ENCODE measurements at places on chromosomes 6 and 20.

GRCh38 chr6:139395891-139396301 lies 21.4 kb upstream of the CITED2 start:
- no peak for DNase-seq

DNA sequence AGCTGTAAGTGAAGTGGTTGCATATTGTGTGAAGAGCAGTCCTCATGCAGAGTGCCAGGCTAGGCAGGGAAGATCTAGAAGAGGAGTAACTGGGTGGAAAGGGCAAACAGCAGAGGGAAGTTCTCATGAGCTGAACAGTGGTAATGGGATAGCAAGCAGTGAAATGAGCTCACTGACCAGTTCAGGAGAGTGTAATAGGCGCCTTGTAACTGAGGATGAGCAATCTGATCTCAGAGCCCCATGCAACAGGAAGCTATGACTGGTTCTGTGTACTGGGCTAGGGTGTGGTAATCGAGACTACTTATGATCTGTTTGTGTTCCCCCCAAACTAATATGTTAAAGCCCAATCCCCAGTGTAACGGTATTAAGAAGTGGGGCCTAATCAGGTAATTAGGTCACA lies 98.6 kb downstream of the RFX6 start:
- DNase-seq, result no peak

DNA sequence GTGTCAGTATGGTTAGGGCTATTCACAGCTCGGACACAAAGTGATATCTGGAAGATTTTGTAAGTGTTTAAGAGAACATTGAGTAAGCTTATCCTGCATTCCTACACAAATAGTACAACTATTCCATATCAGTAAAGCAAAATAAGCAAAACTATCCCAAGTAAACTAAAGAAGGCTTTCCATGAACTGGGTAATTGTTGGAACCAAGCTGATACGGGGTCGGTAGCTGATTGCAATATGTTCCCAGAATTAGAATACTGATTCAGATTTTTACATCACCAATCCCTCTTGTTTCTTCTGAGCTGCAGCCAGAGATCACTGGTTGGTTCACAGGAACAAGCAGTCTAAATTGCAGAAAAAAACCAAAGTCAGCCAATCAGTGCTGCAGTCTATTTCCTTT lies 54.1 kb downstream of the CDS2 start:
- no peak for DNase-seq

- no peak for DNase-seq
Observed at GRCh38 chr6:4901386-4902061, 102.3 kb downstream of the RPP40 start.

DNA sequence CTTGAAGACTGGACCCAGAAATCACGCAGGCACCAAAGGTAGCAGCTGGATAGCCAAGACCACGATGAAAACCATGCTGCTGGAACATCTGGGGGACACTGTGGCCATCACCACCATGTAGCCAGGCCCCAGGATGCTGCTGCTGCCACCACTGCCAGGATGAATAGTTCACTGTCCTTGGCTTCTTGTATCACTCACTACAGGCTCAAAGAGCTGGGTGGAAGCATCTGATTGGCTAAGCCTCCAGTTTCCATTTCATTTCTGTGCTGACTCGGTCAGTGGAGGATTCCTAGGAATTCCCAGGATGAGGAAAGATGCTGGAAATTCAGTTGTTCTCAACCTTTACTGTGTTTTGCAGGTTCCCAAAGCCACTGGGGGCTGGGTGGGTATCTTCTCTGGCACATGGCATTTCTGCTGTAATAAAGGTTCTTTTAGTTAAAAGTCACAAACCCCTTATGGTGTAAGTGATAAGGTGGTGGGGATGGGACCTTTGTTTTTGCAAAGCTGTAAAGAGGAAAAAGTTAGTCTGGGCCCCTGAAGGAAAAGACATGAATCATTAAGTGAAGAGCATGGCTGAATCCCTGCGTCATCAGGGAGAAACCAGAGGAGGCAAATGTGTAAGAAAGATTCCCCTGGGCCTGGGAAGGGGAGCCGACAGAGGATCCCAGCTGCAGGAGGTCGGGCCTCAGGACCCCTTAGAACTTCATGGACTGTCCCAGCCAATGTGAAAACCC lies 75.6 kb upstream of the RNF24 start:
- no peak for DNase-seq

DNA sequence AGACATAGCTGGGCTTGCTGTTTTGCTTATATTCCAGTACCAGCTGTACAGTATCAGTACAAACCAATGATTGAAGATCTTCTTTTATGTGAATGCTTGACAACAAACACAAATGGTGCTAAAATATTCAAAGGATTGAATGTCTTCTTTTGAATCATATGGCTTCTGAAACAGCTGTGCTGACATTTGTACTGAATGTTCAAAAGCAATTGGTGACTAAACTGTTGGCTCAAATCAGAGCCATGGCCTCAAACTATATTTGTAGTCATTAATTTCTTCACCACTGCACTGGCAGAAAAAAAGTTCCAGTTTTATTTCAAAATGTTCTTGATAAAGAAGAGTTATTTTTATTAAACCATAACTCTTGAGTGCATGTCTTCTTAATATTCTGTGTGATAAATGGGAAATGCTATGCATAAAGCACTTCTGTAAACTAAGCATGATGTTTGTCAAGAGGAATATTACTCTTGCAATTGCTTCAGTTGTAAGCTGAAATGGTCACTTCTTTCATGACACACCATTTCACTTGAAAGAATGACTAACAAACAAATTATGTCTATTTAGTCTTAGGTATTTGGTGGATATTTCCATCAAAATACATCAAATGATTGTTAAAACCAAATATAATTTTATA lies 45.9 kb upstream of the CENPW start:
- DNase-seq, result no peak

- no peak for DNase-seq
Observed at GRCh38 chr20:58836616-58837204, 14.0 kb downstream of the GNAS-AS1 start.

- no peak for DNase-seq
Observed at GRCh38 chr6:328136-328670, 35.9 kb downstream of the DUSP22 start.

DNA sequence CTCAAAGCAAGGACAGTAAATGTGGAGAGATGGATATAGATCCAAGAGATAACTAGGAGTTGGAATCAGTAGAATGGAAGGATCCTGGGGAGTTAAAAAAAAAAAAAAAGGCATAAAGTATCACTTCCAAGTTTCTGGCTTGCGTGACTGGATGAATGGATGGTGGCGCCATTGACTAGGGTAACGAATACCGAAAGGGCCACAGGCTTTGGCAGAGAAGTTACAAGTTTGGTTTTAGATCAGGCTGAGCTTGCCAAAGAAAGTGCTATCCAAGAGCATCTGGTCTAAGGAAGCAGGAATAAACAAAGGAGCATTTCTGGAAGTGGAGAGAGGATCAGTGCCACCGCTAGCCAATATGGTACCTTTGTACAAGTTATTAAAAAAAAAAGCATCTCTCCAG lies 17.5 kb downstream of the L3MBTL1 start:
- no peak for DNase-seq

DNA sequence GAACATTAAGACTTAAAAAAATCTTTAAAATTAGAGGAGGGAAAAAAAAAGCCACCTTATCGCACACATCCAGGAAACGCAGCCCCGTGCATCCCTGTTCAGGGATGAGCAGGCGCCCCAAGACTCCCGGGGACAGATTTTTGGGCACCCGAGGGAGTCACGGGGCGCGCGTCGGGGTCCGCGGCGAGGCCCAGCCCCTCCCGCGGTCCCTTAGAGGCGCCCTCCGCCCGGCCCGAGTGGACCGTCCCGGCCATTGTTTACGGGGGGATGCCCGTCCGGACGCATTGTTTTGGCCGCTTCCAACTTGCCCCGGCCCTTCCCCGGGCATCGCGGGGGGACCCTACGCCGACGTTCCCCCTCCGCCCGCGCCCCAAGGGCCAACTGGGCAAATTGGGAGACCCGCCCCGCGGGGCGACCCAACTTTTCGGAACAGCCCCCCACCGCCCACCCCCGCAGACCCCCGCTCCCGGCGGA lies 610 bp downstream of the ZNF217 start:
- DNase-seq, result no peak

- DNase-seq, result no peak
Observed at GRCh38 chr20:20836836-20837235, 124.4 kb upstream of the RALGAPA2 start.

DNA sequence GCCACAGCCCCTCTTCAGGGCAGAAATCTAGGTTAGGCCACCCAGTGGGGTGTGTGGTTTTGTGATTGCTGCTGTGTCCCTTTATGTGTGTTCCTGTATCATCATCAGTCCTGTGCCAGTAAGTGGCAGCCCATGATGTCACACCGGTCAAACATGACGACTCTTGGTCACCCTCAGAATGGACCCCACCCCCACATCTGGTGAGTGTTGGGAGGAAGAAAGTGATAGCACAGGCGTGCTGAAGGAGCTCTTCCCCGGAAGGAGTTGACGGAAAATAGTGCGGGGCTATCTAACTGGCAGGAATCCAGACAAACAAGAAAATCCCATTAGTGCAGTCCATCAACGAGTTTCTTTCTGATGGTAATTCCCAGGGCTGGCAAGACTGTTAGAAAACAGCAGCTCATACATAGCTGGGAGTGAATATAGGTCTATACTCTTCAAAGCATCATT lies 33.4 kb upstream of the IL17A start:
- no peak for DNase-seq

DNA sequence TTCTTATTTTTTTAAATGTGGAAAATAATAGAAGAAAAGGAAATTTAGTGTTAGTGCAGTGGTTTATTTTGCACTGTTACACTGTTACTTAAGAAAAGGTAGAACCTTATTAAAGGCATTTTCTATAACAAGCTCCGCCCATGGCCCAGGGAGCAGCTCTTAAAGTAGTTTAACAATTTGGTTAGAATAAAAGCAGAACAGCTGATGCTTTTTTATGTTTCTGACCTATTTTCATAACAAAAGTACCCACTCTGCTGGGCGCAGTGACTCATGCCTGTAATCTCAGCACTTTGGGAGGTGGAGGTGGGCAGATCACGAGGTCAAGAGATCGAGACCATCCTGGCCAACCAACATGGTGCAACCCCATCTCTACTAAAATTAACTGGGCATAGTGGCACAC lies 32.6 kb downstream of the DSTN start:
- DNase-seq, result no peak

GRCh38 chr6:125807293-125807692 lies 16.5 kb downstream of the NCOA7 start:
- no peak for DNase-seq

DNA sequence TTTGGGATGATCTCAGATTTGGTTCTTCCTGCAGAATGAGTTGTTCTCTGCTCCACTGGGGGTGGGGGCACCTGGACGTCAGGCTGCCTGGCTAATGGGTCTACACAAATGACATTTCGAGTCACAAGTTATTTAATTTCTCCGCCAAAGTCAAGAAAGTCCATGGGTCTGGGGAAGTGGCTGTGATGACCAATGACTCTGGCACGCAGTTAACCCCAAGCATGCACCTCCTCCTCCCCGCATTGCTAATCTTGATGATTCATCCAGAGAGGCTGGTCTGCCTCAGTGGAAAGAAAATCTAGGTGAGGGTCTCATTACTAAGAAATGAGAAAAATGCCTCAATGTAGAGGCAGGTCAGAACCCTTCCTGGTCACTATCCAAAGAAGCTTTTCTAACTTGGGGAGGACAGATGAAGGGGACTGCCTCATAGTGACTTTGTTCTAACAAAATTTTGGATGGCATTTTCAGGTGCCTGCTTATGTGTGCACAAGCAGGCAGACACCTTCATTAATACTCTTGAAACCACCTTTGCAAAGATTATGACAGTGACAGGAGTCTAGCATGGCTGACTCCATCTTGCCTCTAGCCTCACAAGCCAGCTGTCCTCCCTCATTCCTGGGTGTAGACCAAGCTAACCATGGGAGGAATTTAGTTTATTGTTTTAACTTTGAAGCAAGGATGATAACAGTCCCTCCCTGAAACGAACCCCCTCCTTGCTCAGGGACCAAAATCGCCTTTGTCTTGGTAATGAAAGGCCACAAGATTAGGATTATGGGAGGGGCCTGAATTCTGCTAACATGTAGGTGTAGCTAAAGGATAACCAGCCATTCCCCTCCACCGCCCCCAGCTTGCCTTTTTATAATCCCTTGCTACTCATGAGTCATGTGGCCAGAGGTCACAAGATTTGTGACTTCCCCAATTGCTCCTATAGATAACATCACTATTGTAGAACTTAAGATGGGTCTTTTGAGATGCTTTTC lies 98.6 kb upstream of the MRPS10 start:
- DNase-seq, result no peak

DNA sequence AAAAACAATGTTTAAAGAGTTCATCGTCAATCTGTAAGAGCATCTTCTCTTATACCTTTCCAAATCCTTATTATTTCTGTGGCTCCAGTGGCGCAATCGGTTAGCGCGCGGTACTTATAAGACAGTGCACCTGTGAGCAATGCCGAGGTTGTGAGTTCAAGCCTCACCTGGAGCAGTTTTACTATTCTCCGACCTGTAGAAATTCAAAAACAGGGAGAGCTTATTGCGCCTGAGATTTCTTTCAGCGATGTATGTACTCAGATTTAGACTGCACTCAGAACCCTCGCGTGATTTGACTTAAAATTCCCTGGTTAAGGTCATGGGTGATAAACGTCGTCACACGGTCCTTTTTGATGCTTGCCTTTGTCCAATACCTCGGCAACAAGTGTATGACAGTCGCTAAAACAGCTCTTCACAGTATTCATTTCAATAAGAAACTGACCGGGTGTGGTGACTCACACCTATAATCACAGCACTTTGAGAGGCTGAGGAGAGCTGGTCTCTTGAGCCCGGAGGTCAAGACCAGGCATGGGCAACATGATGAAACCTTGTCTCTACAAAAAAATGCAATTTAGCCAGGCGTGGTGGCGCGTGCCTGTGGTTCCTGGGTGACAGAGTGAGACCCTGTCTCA lies 11.9 kb downstream of the GPX5 start:
- DNase-seq, result no peak

DNA sequence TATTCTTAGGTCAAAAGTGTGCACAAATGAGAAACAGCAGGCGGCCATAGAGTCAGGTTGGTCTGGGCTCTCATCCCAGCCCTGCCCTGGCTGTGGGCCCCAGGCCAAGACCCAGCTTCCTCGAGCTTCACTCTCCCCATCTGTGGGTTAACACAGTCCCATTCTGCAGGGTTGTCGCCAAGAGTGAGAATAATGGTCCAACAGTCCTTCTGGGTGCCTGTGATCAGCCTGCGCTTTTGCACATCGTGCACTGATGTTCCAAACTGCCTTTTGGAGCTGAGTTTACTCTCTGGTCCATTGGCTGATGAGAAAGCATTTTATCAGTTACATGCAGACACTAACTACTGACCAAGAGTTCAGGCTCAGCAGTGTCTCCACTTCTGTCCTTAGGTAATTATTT lies 82.6 kb downstream of the INSM1 start:
- DNase-seq, result no peak

GRCh38 chr6:8551386-8551785 lies 116.0 kb upstream of the SLC35B3 start:
- DNase-seq, result no peak

- DNase-seq, result no peak
Observed at GRCh38 chr6:131949909-131950766, 1.0 kb downstream of the CCN2 start.

- no peak for DNase-seq
Observed at GRCh38 chr6:38283734-38284362, 355.9 kb downstream of the BTBD9 start.

GRCh38 chr6:68473433-68474210 lies 161.5 kb upstream of the ADGRB3 start:
- no peak for DNase-seq

All from immature natural killer cell (primary cell).